NCI-H446 (cell line): ENCODE measurements at places on chromosomes 6 and 20.

GRCh38 chr6:158373214-158373613 is 60.9 kb downstream of the TULP4 start:
- DNase-seq, result no peak

DNA sequence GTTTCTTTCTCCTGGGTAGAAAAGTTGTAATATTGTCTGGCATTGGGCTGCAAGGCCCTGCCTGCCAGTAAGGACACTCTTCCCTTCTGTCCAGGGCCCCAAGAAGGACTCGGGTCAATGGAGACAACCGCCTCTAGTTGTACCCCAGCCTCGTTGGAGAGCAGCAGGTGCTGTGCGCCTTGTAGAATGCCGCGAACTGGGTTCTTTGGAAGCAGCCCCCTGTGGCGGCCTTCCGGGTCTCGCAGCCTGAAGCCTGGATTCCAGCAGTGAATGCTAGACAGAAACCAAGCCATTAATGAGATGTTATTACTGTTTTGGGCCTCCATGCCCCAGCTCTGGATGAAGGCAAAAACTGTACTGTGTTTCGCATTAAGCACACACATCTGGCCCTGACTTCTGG is 37.0 kb downstream of the PLCG1 start:
- DNase-seq, result no peak

DNA sequence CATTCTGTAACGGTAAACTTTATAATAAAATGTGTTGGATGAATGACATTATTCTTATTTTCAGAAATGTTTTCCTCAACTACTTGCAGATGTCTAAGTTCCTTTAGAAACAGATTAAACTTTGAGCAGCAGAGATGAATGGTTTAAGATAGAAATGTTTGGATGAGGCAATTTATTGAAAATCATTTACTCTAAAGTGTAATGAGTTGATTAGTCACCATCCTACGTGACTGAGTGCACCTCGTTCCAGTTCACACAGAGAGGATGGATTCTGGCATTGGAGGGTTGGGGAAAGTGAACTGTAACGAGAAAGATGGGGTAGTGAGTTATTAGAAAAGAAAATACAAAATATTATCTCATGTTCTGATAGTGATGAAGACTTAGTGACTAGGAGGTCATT is 28.7 kb downstream of the SMPDL3A start:
- DNase-seq, result no peak

DNA sequence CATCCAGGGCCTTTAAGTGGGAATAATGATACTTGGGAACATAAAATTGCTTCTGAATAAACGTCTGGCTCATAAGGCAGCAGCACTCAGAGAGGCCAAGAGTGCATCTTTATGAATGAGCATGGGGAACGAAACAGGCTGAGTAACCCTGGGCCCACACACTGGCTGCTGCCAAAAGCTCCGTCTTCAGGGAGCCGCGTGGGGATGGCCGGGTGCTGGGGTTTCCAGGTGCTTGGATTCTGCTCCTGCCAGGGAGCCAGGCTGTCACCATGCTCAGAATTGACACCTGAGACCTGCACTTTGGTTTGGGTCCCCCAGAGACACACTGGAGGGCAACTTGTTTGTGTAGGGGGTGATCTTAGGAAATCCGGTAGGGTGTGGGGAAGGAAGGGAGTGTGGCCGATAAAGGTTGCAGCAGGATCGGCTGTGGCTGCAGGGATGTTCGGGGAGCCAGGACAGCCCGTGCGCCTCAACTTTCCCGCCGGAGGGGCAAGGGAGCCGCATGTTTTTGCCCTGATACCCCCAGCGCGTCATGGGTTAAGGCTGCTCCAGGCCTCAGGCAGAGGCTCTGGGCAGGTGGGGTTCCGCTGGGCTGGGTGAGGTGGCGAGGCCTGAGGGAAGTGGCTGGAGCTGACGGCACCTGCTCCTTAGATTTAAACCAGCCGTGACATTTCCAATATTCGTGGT is 101.8 kb downstream of the YTHDF1 start:
- DNase-seq, result no peak

GRCh38 chr20:8427419-8428040 is 295.5 kb downstream of the PLCB1 start:
- no peak for DNase-seq

- DNase-seq, result no peak
Measured at GRCh38 chr20:62696434-62696957, 12.1 kb upstream of the NTSR1 start.

DNA sequence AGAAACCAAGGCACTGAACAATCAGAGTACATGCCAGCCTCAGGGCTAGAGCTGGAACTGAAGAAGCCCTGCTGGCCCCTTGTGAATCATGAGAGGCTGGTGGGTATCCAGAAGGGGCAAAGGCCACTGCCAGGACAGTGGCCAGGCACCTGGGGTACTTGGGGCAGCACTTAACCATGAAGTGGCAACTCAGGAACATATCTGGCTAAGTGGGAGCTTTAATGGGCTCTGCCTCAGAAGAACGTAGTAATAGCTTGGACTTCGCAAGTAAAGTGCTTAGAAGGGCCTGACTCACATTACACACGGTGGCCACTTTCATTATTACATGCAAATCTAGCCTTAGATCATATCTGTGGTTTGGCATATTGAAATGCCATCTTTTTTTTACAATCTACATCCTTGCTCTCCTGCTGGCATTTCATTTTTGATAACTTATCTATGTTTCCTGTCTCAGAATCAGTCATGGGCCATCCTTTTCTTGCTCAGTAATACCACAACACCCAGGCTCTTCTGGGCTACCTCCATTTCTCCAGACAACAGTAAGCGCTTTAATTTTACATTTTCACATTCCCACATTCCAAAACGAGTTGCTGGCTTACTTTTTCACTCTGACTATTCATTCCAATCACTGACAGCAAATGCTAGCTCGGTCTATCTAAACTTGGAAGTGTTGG is 21.6 kb downstream of the NAPB start:
- no peak for DNase-seq

GRCh38 chr6:89793586-89793985 is 26.0 kb downstream of the MDN1 start:
- DNase-seq, result no peak

DNA sequence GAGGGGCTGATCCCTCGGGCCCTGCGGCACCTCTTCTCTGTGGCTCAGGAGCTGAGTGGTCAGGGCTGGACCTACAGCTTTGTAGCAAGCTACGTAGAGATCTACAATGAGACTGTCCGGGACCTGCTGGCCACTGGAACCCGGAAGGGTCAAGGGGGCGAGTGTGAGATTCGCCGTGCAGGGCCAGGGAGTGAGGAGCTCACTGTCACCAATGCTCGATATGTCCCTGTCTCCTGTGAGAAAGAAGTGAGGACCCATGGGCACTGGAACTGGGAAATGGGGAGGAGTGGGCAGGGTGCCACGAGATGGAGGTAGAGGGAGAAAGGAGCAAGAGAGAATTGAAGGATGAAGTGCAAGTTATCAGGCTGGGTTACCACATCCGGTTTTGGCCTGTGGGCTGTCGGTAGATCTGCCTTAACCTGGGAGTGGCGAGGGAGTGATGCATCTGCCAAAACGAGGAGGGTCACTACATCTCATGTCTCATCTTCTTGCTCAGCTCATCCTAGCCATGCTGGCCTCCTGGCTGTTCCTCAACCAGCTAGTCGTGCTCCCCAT is 5.4 kb upstream of the PHF1 start:
- DNase-seq, result no peak

DNA sequence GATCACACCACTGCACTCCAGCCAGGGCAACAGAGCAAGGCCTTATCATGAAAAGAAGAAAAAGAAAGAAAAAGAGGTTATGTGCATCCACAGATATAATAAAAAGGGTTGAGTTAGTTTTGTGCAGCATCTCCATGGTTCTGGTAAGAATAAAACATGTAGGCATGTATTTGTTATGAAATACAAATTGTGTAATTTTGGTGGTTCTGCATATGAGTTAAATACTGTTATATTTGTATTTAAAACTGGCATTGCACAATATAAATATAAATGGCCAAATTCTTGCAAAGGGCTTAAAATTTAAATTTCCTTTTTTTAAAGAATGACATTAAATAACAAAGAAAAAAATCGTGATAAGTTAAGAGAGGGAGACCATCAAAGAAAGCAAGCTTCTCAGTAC is 159.1 kb upstream of the PREP start:
- no peak for DNase-seq

GRCh38 chr20:55667955-55668354 is 337.4 kb downstream of the CBLN4 start:
- DNase-seq, result no peak

DNA sequence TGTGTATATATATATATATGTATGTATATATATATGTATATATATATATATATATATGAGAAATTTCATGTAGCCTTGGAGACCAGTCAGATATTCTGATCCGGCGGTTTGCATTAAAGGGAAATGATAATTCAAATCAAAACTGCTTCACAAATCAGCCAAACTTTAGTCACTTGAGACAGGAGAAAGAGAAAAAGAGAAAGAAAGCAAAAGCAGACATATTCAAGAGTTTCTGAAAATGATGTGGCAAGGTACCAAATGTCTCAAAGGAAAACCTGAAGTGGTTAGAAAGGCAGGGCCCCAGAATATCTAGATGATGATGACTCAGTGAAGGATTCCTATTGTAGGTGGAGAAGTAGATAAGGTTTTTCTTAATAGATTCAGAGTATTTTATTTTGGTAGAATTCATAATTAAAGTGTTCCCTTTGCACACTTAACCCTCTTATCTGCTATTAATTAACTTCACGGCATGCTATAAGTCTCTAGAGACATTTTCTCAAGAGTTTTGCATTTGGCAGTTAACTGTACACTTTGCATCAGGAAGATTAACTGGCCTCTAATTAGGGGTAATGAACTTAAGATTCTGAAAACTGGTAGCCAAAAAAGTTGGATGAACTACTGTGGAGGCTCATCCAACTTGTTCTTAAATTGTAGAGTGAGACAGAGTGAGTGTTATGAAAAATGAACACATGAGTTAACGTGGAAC is 50.1 kb upstream of the ASF1A start:
- no peak for DNase-seq
